ENCODE measurements at places on chromosomes 11 and 22. TPM values are rescaled to one million over a fixed set of nuclear protein-coding genes. Genes with fewer than 3 reads are reported as not detected.

The MOGAT2 gene
- total RNA-seq, result 0.08 TPM

The C11orf52 gene
- total RNA-seq, result not detected

The SMC1B gene
- 0.10 TPM for total RNA-seq

The TRIM49 gene
- not detected for total RNA-seq

The CWC15 gene
- 58.9 TPM for total RNA-seq
